Suprapubic skin (tissue), 4 donors: ENCODE measurements at places on chromosomes 5 and 9.
A peak's percentile ranks its signal among the peaks of the same experiment; 100 is the strongest.

DNA sequence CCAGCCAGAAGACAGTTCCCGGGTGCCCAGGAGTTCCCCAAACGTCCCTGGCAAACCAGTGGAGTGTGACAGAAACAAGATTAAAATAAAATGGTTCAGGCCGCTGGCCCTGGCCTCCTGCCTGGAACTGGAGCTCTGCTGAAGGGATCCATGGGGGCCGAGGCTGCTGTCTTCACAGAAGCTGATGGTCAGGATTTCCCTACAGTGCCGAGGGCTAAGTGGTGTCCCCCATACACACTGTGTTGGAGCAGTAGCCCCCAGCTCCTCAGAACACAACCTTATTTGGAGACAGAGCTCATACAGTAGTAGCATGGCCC is 55.9 kb downstream of the MRPL36 start:
- peak; percentile 65 for DNase-seq

DNA sequence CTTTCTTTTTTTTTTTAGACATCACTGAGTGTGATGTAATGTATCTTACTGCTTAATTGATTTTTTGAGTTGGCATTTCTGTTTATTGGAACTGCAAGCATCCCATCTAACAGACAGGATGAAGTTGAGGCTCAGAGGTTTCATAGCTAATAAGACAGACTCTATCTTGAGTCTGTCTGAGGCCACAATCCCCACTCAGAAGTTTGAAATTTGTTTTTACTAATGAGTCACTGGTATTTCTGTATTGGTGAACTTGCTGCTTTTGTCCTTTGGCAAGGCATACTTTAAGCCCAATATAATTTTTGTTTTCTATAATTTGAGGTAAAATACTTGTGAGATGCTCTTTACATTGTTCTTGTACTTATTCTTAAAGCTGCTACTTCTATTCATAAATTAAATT is 491.2 kb downstream of the PSAT1 start:
- no peak for DNase-seq

DNA sequence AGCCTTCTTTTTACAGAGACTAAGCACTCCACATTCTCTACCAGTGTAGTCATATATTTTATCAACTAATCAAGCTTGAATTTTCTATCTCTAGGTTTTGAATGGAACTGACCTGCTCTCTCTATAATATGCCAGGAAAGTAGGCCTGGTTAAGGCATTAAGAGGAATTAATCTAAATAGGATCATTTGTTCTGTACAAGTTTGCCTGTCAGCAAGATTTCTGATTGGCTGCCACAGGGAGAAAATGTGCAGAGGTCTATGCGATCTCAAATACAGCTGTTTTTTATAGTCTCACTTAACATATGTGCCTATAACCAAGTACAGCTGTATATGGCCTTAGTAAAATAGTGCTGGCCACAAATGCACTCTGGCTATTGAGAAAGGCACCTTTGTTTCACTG is 418.8 kb downstream of the KDM4C start:
- no peak for DNase-seq

DNA sequence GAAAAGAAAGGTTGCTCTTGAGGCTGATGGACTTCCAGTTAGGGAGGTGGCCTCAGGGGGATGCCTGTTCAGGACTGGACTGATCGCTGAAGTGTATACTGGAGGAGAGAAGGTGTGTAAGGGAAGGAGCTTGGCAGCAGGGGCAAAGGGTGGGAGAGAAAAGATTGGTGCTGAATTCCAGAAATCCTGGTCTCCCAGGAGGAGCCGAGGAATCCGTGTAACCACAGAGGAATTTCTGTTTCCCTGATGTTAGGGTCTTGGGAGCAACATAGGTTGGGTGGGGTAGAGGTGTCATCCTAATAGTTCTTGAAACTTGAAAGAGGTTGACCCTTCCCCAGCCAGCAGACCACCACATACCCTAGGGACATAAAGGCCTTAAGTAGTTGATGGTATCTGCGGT is 88.9 kb upstream of the PTPN3 start:
- no peak for DNase-seq

GRCh38 chr5:123651234-123651633 is 139.3 kb downstream of the CSNK1G3 start:
- no peak for DNase-seq

DNA sequence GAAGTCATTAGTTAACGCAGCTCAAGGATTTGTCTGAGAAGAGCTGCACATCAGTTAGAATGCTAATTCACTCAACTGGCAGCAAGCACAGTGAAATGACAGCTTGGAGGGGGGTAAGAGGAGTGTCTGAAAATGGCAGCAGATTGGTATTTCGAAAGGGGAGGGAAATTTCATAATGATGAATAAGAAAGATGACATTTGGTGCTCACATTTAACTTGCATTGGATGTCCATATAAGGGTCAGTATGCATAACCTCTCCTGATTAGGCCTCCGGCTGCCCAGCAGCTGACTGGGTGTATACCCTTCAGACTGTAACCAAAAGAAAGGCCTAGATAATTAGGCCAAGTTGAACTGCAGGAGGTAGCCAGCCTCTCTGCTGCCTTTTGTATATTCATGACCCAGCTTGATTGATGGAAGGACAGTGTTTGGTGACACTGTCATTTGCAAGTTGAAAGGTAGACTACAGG is 131.0 kb downstream of the PBX3 start:
- no peak for DNase-seq

GRCh38 chr5:96595300-96596090 is 66.7 kb upstream of the CAST start:
- DNase-seq: no peak

- DNase-seq: no peak
Observed at GRCh38 chr5:73417303-73418034, 31.1 kb downstream of the FOXD1 start.

DNA sequence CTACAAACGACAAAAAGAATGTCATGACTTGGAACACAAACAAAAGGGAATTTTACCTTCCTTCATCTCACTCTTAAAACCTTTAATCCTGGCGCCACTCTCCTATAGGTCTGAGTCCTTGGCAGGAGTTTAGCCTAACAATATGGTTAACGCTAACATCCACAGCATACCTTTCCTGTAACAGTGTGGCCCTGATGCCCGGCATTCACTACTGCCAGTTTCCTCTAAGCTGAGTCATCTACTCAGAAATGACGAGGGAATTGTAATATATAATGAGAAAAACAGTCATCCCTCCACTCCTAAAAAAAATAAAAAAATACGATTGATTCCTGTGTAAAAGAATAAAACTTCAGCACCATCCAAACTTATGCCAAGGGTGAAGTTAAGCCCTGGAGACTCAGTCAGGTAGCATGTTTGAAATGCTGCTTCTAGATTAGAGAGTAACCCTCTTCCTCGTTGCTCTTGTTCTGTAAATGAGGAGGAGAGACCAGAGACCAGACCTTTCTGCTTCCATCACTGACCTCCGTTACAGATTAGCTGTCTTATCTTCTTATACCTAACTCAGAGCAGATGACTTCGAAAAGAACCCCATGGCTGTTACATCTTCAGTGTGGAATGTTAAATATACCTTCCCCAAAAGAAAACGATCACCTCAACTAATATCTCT is 37.4 kb downstream of the CCDC125 start:
- DNase-seq: no peak

DNA sequence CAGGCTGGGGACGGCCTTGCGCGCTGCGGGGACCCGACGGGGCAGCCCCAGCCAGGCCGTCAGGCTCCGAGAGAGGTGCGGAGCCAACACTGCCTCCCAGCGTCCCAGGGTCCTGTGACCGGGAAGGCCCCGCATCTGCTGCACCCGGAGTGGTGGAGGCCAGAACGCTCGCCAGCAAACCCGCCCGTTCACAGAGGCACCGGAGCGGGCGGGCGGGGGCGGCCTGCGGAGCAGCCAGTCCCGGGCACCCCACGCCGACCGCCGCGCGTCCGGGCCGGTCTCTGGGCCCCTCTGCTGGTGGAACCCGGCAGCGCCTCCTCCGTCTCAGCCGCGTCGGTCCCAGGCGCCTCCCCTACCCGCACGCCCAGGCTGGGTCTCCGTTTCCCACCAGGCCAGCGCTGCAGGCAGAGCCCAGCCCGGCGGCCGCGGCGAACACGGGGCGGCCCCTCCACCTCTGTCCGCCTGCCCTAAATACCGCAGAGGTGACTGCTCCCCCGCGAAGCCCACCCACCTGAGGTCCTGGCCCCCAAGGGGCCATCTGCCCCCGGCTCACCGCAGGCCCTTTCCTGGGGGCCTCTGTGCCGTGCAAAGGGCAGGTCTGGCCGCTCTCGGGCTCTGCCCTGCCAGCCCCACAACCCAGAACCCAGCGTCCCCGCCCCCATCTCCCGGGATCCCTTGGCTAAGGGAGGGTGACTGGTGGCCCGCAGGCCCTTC is 15.9 kb downstream of the EXD3 start:
- DNase-seq: no peak

DNA sequence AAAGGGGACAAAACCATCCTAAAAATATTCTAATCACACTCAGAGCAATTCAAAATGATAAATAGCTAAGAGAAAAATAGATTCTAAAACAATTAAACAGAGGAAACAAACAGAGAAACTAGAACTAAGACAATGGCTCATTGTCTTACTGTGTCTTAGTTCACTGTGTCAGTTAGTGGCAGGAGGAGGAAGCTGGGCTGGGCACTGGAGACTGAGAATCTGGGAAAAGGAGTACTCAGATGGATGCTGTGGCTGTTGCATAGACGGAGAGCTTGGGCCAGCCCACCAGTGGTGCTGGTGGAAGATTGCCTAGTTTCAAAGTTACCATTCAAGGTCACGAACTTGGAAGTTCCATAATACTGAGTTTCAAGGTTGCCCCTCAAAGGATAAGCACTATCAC is 94.7 kb upstream of the IFNK start:
- DNase-seq: no peak

DNA sequence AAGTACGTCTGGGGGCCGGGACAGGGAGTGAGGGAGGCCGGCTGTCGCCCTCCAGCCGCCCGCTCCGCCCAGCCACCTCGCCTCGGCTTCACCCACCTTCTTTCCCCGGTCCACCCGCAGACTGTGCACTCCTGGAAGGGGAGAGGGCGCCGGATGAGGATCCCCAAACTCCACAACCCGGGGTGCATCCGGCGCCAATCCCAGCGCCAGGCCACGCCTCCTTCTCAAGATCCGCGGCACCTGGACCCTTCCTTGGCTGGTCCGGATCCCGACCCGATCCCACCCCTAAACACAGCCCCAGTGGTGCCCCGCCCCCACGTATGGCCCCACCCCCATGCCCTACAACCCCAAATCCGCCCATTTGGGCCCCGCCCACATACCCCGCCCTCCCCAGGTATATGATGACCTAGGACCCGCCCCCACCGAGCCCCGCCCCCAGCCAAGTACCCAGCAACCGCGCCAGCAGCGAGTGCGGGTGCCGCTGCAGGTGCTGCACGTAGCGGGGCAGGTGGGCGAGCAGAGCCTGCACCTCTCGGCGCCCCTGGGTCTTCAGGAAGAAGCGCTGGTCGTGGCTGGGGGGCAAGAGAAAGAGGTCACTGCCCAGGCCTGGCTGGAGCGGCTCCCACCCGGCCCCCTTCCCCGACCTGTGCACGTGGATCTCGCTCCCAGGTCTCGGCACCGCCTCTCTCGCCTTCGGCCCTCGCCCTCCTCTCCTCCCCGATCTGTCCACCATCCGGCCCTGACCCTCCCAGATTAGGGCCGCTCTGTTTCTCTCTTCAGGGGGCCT is 3.2 kb downstream of the PIP5KL1 start:
- no peak for DNase-seq

DNA sequence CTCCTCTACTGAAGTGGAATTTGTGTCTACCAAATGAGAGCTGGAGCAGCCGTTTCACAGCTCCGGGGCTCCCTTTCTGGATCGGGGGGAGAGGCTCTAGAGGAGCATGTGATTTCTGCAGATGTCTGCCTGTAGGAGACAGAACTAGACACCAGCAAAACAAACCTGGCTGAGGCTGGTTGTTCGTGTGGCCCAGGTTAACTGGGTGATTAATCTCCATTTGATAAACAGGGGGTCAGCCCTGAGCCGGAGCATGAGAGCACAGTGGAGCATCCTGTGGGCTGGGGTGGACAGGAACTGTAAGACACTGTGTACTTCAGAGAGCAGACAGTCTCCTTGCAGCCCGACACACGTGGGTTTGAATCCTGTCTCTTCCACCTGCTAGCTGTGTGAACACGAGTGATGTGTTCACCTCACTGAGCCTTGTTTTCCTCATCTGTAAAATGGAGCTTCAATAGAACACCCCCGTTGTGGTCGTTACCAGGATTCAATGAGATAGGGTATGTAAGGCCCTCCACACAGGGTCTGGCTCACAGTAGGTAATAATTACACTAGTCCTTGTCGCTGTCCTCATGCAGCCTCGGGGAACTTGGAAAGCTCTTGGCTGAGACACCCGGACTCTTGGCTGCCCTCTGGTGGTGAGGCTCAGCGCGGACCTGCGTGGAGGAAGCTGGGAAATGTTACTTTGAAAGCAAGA is 12.9 kb downstream of the CXCL14 start:
- peak; percentile 92 for DNase-seq

GRCh38 chr5:180173875-180174586 is 35.0 kb downstream of the RASGEF1C start:
- no peak for DNase-seq

DNA sequence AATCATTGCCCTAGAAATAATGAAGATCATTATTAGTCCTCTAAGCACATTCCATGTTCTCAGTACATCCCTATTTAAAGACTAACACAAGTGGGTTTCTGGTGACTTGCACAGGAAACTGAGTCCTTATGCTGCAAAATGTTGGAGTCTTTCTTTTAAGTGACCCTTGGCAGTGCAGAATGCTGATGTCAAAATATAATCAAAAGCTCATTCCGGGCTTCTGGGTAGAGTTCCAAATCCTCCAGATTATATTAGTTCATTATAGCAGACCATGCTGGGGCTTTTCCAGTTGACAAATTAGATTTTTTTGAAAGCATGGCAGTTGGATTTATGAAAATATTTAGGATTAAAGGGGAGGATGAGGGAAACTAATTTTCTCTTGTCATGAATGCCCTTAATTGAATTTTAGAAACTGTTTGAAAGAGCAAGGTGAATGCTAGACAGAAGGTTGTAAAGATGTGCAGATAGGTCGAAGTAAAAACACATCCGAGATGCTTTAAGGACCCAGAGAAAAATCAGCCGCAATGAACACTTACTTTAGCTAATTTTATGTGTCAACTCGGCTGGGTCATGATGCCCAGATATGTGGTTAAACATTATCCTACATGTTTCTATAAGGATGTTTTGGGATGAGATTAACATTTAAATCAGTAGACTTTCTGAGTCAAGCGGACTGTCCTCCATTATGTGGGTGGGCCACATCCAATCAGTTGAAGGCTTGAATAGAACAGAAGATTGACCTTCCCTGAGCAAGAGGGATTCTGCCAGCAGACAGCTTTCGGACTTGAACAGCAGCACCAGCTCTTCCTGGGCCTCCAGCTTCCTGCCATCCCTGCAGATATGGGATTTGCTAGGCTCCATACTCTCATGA is 88.7 kb downstream of the DAP start:
- no peak for DNase-seq

DNA sequence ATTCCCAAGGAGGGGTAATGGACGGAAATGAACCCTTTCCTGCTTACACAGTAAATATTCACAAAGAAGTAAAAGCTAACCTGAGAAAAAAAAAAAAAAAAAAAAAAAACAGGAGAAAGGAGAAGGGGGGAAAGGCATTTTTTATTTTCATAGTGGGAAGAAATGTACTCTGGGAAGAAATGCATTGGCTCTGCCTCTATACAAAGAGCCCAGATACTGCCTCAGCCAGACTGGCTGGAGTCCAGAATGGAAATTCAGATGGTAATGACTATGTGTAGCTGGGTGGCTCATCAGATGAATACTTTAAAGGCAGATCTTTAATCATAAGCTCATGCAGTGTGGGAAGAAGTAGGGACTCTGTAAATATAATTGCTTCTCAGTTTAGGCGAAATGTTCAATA is 124.9 kb upstream of the ZNF608 start:
- DNase-seq: no peak

GRCh38 chr9:98362624-98363252 is 107.3 kb upstream of the TBC1D2 start:
- DNase-seq: no peak
